ENCODE measurements at places on chromosomes 11 and 22.

DNA sequence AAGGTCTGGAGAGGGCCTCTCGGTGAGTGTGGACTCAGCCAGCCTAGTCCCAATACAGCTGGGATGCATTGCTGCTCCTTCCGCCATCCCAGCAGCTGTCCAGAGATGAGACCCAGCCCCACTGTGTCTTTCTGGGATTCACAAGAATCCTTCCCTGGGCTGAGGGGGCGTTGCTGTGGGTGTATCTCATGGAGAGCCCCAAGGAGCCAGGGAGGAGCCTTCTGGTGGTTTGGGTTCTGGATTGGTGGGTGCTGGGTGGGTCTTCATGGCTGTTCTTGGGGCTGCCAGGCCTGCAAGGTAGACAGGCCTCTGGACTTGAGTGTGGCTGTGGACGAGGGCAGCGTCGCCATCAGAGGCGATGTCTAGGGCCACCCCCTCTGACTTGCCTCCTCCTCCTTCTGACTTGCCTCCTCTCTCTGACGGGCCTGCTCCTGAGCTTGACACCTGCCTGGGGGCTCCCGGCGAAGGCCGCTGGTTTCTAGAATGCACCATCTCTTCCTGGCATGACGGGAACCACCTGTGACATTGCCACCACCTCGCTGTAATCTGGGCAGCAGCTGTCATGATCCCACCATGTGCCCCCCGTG, 17.2 kb downstream of the KCNQ1 start:
- DNase-seq = no peak

GRCh38 chr22:33455036-33455435, 396.9 kb upstream of the SYN3 start:
- peak; percentile 91 for DNase-seq

- DNase-seq = no peak
These were observed 65.2 kb upstream of the CECR2 start for GRCh38 chr22:17303840-17304779.

GRCh38 chr11:46363031-46363407, 15.8 kb downstream of the DGKZ start:
- no peak for DNase-seq

- no peak for DNase-seq
These were observed 70.4 kb downstream of the FBXO7 start for GRCh38 chr22:32544953-32545558.

- DNase-seq = no peak
These were observed 31.6 kb downstream of the CPT1A start for GRCh38 chr11:68810164-68810563.

DNA sequence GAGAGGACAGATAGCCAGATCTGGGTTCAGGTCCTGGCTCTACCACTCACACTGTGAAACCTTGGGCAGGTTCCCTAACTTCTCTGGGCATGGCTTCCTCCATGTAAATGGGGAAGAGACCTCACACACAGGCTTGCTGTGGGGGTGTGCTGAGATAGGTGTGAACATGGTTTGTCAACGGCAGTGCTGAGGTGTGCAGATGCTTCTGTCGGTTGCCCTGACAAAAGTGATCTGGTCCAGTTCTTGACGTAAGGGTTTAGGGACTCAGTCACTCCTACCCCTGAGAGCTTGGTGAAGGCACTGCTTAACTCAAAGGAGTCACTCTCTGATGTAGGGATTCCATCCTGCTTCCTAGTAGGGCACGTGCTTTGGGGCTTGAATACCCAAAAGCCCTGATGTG, 2.0 kb downstream of the C1QTNF4 start:
- no peak for DNase-seq

- no peak for DNase-seq
These were observed 299.3 kb downstream of the NXPE2 start for GRCh38 chr11:114977651-114978050.

GRCh38 chr11:9740202-9740883, 76.5 kb downstream of the SWAP70 start:
- no peak for DNase-seq

GRCh38 chr11:63671322-63672155, at the start of gene ATL3:
ATL3 (minus strand) TSS chr11:63671376; CDS start chr11:63671335, 41 bp downstream.
- peak; percentile 96 for DNase-seq

DNA sequence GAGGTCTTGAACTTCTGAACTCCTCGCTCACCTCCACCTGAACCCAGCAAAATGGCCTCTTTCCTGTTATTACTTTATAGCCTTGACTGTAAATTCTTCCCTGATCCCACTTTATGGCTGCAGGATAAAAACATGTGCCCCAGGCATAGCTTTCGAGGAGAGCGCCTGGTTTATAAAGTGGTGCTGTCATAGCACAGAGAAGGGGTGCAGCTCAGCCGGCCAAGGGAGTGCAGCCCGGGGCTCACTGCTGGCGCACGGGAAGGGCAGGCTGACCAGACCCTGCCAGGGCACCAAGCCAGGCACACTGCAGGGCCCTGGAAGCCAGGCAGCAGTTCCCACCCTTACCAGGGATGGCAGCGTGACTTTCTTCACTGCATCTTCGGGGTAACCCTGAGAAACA, 50.9 kb downstream of the ISX start:
- no peak for DNase-seq
